ENCODE measurements at places on chromosomes 5 and 9.

DNA sequence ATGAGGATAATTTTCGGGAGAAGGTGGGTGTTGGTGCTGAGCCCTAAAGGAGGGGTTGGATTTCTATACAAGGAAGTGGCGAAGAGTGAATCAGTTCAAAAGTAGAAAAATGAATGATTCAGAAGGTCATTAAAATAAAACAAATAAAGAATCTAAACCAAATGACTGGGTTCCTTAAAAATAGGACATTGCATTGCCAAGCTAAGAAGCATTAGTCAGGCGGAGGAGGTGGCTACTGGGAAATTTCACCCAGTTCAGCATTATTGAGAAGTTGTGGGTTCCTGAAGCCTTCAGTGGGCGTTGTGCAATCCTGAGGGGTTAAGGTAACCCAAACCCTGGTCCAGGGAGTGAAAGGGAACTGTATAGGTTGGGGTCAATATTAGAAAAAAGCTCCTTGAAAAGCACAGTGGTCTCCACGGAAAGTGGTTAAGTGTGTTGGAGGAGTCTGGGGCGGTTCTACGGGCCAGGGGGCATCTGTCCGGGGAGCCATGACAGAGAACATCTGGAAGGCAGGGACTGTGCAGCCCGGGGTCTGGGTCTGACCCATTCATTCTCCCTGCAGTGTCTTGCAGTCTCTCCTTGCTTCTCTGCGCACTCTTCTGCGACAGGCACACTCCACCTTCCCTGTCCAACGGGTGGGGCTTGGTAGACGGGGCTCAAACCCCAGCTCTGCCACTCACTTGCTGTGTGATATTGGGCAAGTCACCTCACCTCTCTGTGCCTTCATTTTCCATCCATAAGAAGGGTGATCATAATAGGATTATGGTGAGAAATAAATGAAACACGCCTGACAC lies 27.6 kb upstream of the DUSP1 start:
- peak; percentile 96 for DNase-seq

DNA sequence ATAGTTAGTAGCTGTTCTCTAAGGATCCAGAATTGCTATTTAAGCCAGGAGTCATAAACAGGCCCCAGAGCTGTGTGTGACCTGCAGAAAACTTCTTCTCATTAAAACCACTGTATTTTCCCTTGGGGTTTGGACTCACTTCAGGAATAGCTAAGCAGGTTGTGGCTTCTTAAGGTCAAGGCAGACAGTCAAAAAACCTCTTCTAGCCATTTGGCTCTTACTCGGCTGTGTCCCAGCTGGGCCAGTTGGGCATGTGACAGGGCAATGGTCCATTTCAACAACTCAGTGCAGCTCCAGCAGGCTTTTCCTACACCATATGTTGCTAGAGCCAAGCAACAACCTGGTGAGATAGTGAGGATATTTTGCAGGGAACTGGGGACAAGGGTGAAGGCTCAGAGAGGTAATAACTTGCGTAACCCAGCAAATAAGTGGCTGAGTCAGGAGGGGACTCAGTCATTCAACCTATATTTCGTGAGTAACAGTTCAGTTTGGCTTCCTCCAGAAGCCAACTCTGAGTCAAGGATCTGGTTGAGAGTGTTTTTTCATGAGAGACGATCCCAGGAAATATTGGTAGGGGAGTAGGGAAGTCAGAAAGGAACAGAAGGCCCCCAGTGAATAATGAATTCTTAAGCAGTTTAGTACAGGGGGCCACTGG lies 115.4 kb upstream of the PPP2R2B start:
- no peak for DNase-seq

DNA sequence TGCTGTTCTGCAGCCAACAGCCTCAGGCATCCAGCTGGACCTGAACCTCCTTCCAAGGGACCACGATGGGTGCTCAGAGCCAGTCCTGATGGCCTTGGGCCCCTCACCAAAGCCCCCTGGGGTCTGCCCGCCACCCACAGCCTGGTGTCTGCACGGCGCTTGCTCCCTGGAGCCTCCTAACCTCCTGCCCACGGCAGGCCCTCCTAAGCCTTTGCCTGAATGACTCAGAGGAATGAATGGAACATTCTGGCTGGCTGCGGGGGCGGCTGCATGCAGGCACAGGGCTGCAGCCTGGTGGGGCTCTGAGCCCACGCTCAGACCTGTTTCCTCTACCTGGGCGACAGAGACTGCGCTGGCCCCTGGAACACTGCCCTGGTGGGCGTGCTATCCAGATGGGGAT lies 6.9 kb downstream of the SOHLH1 start:
- peak; percentile 25 for DNase-seq

GRCh38 chr5:77953374-77953773 lies 177.2 kb upstream of the TBCA start:
- no peak for DNase-seq

DNA sequence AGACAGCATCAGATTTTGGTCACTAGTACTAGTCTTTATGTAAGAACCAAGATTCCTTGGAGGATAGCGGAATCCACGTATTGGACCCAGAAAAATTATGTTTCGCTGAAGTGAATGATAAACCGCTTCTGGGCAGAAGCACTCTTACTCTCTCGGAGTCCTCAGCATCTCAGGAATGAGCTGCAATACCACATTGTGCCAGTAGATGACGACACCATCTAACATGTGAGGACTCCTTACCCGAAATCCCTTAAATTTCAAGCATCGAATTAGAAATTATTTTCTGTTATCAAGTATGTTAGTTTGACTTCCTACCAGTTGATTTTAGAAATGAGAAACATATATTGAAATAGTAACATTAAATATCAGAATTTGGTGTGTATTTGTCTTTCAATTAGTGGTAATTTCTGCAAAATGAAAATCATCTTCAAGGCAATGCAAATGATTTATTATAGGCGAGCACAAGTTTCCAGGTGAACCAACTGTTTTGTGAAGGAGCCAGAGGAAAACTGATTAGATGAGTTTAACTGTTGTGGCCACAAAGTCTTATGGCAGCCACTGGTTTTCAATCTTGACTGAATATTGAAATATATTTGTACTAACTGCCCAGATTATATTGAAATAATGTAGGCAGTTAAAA lies 66.0 kb upstream of the CAMK4 start:
- peak; percentile 82 for DNase-seq
